ENCODE measurements at places on chromosomes 5 and 9.
A peak's percentile ranks its signal among the peaks of the same experiment; 100 is the strongest.

DNA sequence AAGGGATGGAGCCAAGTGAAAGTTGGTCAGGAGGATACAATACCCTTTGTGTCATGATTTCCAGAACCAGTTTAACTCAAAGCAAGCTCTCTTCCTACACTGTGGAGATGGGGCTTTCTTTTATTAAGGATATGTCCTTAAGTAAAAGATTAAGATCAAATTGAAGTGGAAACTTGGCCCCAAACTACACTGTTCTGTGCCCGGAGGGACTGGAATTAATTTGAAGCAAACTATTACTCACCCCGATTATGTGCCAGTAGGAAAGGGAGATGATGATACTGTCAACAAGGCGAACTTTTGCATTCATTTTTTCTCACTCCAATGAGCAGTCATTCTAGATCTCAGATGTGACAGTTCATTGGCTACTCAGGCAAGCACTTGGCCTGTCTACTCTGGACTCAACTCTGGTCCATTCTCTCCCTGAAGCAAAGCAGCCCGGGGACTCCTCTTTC, 186.7 kb downstream of the NTRK2 start:
- DNase-seq = no peak

GRCh38 chr5:143543358-143544255, 140.1 kb upstream of the NR3C1 start:
- DNase-seq = no peak

DNA sequence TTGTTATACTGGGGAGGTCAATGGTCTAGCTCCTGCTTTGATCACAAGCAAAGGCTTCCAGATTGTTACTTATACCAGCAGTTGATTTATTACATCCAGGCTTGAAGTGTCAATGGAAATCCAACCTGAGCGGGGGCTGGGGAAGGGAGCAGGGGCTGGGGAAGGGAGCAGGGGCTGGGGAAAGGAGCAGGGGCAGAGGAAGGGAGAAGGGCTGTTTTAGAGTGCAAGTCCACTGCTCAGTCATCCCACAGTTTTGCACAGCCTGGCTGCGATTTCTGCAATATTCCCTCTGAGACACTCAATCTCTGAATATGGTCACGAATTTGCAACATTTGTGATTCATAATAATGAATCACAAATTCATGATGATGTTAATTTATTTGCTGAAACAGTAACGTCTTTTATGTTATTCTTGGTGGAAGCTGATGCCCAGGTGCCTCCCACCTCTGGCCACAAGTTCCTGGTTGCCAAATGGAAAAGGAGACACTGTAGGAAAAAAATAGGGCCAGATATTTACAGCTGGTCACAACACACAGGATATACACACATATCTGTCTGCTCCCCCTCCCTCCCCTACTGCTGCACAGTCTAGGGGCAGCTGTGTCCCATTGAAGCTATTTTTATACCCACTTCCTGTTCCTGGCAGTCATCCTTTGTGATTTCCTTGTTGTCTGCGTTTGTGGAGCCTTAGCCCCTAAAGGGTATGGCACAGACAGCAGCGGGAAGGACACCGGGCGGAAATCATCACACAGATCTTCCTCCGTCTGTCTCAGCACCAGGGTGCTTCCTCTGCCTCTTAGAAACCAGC, 325.1 kb downstream of the GADD45G start:
- no peak for DNase-seq

- DNase-seq = no peak
Measured at GRCh38 chr5:14153071-14153864, 10.1 kb downstream of the TRIO start.

DNA sequence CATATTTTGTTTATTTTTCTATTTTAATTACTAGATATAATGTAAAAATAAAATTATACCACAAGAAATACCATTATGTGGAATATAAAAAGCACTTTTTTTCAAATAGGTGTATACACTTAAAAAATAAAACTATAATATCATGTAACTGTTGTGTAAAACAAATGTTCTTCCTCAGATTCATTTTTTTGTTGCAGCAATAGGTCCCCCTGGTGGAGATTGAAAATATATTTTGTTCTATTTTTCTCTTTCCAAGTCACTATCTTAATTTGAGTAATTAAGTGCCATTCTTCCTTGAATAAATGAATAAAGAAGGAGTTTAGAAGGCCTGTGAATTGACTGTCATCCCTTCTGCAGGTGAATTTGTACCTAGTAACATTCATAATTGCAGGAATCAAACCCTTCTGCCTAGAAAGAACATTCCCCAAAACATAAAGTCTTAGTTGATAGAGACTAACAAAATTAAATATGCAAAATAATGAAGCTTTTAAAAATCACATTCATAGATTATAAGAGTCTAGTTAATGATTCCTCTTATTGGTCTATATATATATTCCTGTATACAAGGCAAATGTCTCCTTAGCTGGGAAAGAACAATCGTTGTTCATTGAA, 23.4 kb downstream of the CETN3 start:
- DNase-seq = no peak

- no peak for DNase-seq
Measured at GRCh38 chr5:1065891-1066650, 45.8 kb downstream of the SLC12A7 start.

- peak; percentile 57 for DNase-seq
Measured at GRCh38 chr5:78985725-78986223, 664 bp upstream of the ARSB start.

- DNase-seq = no peak
Measured at GRCh38 chr9:116990592-116990991, 303.5 kb downstream of the TRIM32 start.

DNA sequence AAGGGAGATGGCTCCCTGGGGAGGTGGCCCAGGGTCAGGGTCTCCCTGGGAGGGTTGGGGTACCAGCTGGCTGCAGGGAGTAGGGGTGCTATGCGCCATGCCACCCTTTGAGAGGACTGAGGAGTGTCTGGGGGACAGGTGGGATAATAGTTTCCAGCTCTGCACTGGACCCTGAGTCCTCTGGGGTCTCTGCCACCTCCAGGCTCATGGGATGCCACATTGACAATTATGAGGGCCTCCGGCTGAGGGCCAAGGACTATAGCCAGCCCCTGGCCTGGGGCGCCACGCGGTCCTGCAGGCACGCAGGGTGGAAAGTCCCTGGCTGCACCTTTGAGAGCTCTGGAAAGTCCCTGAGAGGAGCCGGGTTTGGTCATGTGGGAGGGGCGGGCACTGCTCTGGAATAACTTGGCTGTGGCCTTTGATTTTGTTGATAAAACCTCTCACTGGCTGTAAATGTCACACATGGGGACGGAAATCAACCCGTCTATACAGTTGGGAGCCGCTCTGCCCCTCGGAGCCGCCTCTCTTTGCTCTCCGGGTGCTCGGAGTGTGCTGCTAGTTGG, 16.0 kb downstream of the TRAF2 start:
- DNase-seq = peak; percentile 95

DNA sequence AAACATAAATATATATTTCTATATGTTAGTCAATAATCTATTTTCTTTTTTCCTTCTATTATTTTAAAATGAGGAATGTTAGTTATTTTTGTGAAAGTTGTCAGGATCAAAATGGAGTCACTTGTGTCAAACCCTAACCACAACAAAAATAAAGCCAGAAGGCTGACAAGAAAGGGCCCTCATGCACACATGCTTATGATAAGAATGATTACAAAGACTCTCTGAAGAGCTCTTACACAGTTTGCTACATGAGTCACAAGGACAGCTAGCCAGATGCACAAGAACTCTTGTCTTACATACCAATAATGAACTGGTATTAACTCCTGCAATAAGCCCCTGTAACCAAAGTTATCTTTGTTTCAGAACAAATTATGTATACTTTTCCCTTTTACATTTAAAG, 64.7 kb downstream of the GGTA1 start:
- DNase-seq = no peak

DNA sequence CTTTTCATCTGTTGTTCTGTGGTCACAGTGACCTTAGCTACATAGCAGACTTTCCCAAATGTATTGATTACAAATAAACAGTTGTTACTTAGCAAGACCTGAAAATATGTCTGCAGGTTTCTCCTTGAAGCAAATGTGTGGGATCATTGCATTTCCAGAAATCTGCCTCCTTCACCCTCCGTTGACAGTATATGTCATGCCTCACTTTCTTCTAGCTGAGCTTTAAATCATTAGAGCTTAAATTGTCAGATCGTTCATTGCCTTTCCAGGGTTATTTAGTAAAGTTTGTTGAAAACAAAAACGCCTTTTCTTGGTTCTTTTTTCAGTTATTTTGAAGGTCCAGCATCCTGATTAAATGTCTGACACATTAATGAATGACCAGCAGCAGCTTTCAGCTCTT, 2.3 kb upstream of the MAML1 start:
- no peak for DNase-seq

DNA sequence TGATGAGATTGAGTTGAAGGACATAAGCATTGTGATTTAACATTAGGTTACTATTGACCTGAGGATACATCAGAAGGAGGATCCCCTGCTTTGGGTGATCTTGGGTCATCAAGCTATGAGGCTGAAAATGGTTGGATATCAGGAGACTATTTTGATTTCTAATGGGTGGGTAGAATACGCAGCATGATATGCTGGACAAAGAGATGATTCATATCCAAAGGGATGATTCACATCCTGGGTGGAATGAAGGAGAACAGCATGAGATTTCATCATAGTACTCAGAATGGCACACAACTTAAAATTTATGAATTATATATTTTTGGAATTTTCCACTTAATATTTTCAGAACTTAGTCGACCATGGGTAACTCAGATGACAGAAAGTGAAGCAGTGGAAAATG, 1759.5 kb upstream of the C9orf72 start:
- DNase-seq = no peak

GRCh38 chr5:40798801-40799210, 632 bp upstream of the PRKAA1 start:
- DNase-seq = no peak

DNA sequence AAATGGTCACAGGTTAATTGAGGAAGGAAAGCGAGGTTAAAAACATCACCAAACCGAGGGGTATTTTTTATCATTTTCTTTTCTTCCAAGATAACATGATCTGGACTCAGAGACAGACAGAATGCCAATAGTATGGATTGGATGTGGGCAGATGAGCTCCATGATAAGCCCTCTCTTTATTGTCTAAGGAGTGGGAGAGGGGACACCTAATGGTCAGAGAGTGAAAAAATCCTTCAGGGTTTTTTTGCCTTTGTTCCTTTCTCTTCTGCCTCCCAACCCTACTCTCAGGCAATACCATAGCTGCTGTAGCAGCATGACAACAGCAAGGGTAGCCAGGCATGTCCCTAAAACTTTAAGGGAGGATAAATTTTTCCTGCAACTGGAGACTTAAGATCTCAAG, 94.7 kb downstream of the DIRAS2 start:
- no peak for DNase-seq

- DNase-seq = no peak
Measured at GRCh38 chr5:14506140-14506538, 75.5 kb upstream of the OTULINL start.

GRCh38 chr9:111232997-111233790, 96.8 kb downstream of the OR2K2 start:
- DNase-seq = no peak

DNA sequence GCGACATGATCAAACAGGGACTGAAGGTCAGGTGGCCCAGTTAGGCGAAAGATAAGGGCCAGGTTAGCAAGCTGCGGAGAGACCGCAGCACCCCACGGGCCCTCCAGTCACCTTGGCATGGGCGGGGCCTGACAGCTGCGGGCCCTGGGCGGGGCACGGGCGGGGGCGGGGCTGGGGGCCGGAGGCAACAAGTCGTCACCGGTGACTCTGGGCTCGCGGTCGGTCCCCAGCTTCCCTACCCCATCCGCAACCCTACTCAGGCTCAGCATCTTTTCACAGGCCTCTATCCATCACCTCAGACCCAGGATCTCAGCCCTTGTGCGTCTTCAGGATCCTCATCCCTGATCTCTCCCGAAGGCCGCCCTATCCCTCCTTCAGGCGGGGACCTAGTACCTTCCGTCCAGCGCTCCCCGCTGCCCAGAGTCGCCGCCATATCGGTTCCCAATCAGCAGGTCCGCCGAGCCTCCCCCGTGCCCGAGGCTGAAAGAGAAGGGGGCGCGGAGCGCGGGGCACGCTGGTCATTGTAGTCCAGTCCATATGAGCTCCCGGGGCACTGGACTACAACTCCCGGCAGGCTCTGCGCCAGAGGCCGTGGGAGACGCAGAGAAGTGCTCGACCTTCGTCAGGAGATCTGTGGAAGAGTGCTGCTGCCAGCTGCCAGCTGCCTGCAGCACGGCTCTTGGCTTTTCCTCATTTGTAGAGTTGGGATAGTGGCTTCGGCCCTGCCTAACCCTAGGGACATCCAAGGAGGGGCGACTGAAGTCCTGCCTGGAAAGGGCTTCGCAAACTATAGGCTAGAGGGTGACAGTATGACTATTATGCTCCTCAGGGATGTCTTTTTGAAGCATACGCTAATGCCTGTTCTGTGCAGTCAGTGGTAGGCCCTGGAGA, at the start of gene DNAJC18:
DNAJC18 (minus strand) TSS at position 513 of the 891 bp plus-strand sequence; CDS start at position 433, 80 bp downstream.
- peak; percentile 95 for DNase-seq

DNA sequence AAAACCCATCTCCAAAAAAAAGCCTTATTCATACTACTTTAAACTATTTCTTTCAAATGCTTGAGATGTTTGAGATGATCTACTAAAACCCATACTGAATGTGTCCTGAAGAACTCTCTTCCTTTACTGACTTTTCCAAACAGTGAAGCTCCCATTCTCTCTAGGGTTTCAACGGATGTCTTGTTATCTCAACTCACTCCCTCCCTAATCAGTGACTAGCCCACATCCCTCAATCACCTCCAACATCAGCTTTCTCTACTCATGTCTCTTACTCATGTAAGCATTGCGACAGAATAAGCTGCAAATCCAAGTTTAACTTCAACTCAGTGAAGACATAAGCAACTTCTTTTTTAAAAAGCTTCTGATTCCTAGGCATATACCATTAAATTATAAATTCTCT, 42.1 kb downstream of the WDR41 start:
- DNase-seq = no peak

GRCh38 chr5:123701511-123702200, 189.7 kb downstream of the CSNK1G3 start:
- no peak for DNase-seq

GRCh38 chr5:17879276-17879675, 245.0 kb downstream of the TAF11L14 start:
- no peak for DNase-seq

DNA sequence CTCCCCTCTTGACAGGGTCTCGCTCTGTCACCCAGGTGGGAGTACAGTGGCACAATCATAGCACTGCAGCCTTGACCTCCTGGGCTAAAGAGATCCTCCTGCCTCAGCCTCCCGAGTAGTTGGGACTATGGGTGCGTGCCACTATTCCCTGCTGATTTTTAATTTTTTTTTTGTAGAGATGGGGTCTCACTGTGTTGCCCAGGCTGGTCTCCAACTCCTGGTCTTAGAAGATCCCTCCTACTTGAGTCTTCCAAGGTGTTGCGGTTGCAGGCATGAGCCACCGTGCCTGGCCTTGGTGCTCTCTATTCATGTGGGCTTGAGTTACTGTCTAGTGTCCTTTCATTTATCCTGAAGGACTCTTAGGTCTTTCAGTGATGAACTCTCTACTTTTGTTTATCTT, 24.1 kb downstream of the EHMT1 start:
- DNase-seq = no peak

GRCh38 chr5:118981783-118982182, 6.6 kb downstream of the DTWD2 start:
- DNase-seq = no peak
